Spinal cord (tissue), 10 donors: ENCODE measurements at places on chromosomes 11 and 22. TPM values are rescaled to one million over a fixed set of nuclear protein-coding genes. Genes with fewer than 3 reads are reported as not detected.

KRTAP5-7 gene
- 0.17 TPM for total RNA-seq

TBX1 gene
- 1.3 TPM for total RNA-seq

OMP gene
- total RNA-seq, result 0.33 TPM

OR5AR1 gene
- total RNA-seq, result not detected

MYBPC3 gene
- total RNA-seq, result 0.06 TPM

LRRC74B gene
- 4.7 TPM for total RNA-seq

GGTLC3 gene
- not detected for total RNA-seq

OR2AG2 gene
- total RNA-seq, result 0.28 TPM

NPAS4 gene
- 1.8 TPM for total RNA-seq

LGR4 gene
- 65.7 TPM for total RNA-seq

RASGRP2 gene
- 18.8 TPM for total RNA-seq

VPREB1 gene
- total RNA-seq, result not detected

PPM1F gene
- 34.9 TPM for total RNA-seq

SLC25A18 gene
- total RNA-seq, result 13.1 TPM

DNA sequence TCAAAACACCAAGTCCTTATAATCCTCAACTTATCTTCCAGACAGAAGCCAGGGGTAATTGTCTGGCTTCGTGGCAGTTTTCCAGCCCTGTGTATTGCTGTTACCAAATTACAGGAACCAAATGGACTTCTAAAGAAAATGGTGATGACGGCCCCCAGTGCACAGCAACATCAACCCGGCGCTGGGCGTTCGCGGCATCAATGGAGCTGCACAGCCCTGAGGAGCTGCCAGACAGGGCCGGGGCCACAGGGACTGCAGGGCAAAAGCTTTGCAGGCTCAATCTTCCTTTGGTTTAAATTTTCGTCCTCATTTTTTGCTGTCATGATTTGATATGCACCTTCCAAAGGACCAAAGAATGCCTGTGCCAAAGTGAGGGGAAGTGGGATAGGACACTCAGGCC is 292.5 kb downstream of the BRD1 start:
- DNase-seq, result no peak

- no peak for DNase-seq
These were observed 821.3 kb upstream of the API5 start for GRCh38 chr11:42490506-42490905.

DNA sequence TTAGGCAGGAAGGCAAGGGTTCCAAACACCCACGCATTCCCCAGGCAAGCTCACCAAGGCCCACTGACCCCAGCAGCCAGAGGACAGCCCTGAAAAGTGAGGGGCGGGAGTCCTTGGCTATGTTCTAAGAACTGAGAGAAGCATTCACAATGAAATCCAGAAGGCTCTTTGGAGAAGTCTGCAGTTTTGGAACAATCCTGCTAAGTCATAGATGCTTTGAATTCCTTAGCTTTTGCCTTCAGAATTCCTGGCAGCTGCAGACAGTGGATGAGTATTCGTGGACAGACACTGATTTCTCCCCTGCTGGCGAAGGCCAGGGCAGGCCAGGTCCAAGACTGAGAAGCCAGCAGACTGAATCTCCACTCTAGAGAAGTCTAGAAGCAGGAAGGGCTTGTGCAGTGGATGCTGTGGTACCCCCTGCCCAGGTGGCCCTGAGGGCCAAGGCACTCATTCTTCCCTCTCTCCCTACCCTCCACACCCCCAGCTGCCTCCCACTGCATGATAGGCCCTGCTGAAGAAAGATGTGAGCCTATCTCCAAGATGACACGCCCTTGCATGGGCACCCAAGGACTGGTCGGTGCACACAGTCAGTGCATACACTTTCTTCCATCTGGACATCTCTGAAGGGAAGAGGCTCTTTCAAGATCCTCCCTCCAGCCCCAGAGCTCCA is 133.2 kb upstream of the TEAD1 start:
- no peak for DNase-seq

- no peak for DNase-seq
These were observed 84.6 kb downstream of the CLPB start for GRCh38 chr11:72349616-72350218.

DNA sequence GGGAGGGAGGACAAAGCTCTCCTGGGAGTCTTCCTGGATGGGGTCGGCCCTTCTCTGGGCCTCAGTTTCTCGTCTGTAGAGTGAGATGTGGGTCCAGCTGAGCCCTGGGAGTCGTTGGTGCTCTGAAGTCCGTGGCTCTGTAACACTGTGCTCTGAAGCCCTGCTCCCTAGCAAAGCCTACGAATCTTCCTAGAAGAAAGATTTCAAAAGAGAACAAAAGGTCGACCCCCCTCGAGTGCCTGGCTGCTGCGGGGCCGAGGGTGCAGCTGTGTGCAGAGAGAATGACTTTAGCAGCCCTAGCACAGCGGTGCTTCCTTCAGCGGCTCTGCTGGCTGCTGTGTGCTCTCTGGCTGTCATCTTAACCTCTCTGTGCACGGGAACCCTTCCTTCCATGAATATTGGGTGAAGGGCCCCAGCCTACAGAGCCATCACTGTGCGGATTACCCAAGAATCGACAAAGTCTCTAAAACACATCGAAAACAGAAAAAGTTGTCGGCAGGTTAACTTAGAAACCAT is 10.7 kb downstream of the ANO1 start:
- DNase-seq, result no peak

DNA sequence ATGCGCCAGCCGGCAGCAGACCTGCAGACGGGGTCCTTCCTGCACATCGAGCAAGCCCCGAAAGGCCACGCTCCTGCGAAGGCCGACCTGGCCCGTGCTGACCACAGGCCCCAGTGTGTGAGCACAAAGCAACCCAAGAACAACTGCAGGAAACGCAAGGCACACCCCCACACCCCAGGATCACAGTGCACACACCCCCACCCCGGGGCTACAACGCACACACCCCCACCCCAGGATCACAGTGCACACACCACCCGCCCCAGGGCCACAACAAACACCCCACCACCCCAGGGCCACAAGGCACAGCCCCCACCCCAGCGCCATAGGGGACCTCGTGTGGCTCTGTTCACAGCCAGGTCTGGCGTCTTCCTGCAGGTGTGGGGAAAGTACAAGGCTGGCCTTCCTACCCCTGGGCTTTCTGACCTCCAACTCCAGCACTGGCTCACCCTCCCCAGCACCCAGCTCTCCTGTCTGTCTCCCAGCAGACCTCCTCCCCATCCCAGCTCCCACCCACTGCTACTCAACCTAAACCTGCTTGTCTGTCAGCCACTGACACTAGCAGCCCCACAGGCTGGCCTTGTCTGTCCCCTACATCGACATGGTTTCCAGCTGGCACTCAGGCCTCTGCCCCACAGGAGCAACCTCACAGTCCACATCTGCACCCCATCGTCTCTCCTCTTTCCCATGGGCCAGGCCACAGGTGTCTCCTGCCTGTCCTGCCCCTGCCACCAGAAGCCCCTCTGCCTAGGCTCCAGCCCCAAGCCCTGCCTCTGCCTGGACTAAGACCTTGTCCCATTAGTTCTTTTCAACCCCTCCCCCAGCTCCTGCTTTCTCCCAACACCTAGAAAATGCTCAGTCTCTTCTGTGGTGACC is 20.5 kb upstream of the EFCAB6 start:
- DNase-seq, result no peak

DNA sequence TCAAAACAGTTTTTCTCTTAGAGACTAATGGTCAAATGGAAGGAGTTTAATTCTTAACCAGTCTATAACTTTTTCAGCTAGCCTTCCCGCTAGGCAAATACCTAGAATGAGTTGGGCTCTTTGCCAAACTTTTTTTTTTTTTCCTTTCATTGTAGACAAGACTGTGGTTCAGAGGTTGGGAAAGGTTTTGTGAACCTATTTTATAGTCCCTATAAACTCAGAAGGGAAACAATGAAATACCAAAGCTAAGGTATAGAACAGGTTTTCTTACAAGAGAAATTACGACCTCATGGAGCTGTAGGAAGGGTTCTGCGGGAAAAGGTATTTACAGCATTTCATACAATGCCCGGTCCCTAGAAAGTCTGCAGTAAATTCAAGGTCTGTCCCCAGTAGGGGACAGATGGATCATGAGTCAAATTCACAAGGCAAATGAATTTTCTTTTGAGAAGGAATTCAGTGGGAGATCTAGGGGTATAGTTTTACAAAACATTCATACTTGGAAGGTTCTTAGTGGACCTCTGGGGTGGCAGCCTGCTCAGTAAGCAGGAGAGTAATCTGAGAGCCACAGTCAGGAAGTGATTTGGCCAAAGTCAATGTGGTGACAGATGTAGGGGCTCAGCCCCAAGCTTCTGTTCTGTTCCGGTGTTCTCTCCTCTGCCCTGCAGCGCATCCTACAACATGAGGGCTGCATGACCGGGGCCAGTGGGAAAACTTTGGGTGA is 146.8 kb downstream of the DBX1 start:
- DNase-seq, result no peak

GRCh38 chr11:40290171-40290631 is 1169.3 kb downstream of the LRRC4C start:
- peak; percentile 47 for DNase-seq

- DNase-seq, result no peak
These were observed 67.6 kb downstream of the UBASH3B start for GRCh38 chr11:122723106-122723505.

DNA sequence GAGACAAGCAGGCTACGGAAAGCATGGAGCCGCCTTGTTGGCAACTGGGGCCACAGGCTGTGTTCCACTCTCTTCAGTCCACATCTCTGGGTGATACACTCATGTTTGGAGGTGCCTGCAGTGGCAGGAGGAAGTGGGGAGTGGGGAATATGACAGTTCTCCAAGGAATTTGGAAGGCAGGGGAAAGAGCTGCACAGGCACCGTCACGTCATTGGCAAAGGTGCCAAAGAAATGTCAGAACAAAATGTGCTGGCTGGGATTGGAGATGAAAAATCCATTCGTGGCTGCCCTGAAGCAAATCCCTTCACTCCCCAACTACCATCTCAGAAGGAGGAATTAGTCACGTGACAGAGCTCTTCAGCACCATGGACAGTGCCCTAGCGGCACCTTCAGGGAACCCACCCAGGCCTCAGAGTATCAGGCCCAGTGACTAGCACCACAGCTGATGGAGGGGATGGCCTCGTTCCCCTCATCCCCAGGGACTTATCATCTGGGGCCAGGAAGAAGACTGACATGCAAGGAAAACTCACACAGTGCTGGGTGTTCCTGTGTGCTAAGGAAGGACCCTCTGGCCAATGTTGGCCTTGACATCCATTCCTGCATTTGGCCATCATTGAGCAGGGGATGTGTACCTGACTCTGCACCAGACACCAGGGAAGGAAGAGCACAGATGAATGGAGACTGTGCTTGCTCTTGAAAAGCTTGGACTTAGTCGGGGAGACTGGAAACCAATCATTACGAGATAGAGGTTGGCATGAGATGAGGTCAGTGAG is 48.5 kb upstream of the PRDM11 start:
- DNase-seq, result peak; percentile 67

DNA sequence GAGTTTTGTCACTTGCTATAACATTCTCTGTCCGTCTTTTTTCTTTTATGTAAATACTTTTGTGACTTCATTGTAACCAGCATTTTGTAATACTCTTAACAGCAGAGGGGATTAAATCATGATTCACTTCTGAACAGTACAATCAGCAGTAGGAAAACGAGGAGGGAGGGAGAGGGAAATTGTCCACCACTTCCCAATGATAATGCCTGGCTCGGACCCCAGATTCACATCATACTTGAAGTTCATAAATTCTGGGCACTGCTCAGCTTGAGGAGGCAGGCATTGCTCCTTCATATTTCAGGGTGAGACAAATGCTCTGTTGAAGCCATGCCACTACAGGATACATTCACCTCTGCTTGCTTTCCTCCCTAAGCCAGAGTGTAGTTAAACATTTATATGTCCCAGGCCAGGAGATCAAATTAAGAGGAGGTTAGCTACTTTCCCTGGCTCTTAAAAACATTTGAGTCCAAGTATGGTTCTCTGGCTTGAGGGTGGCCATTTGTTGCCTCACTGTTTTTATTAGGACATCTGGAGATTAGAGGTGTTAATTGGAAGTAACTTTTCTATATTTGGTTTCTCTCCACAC is 129.0 kb upstream of the LDLRAD3 start:
- no peak for DNase-seq

- no peak for DNase-seq
These were observed 2.0 kb upstream of the BSX start for GRCh38 chr11:122983438-122984185.

GRCh38 chr22:39994566-39995392 is at the start of gene FAM83F:
FAM83F (plus strand) TSS chr22:39994954; CDS start chr22:39995043, 89 bp downstream.
- DNase-seq, result no peak

GRCh38 chr11:36363361-36364268 is 67.5 kb downstream of the PRR5L start:
- no peak for DNase-seq

GRCh38 chr11:130183878-130184610 is 24.5 kb downstream of the ST14 start:
- peak; percentile 80 for DNase-seq

GRCh38 chr11:14981507-14981906 is 9.4 kb upstream of the CALCA start:
- peak; percentile 11 for DNase-seq

GRCh38 chr11:127376301-127376700 is 375.7 kb upstream of the KIRREL3 start:
- DNase-seq, result no peak

- DNase-seq, result no peak
These were observed 2.1 kb upstream of the SMIM38 start for GRCh38 chr11:69153661-69154060.

- DNase-seq, result no peak
These were observed 14.3 kb downstream of the TTC38 start for GRCh38 chr22:46281866-46282678.

- no peak for DNase-seq
These were observed 85.0 kb upstream of the SEPTIN5 start for GRCh38 chr22:19629331-19629719.

- no peak for DNase-seq
These were observed 866 bp downstream of the EXPH5 start for GRCh38 chr11:108592591-108593213.

- DNase-seq, result no peak
These were observed 1.8 kb upstream of the C1QTNF4 start for GRCh38 chr11:47595967-47596366.

DNA sequence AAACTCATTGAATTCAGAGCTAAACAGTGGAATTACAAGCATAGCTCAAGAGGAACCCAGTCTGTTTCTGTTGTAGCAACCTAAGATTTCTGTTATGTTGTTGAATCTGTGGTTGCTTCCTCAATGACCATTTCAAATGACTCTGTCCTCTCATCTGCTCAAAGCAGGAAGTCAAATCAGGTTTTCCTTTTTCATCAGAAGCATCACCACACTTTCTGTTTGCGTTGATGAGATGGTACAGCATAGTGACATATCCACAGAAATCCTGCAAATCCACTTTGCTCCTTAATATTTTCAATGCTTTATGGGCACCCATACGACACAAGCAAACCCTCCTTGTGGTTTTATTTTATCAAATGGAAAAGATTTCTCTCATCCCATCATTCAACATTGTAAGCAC is 12.6 kb upstream of the UCP2 start:
- DNase-seq, result no peak

- no peak for DNase-seq
These were observed 26.9 kb downstream of the MACROD1 start for GRCh38 chr11:64139049-64139448.

- DNase-seq, result no peak
These were observed 1.6 kb upstream of the LRRC55 start for GRCh38 chr11:57180081-57180561.

- DNase-seq, result no peak
These were observed 3.6 kb upstream of the WT1 start for GRCh38 chr11:32438866-32439489.

- DNase-seq, result no peak
These were observed 4.9 kb downstream of the APOL3 start for GRCh38 chr22:36155702-36156101.
